ENCODE measurements at places on chromosomes 7 and 10.

GRCh38 chr7:45081670-45081974 lies 7.1 kb downstream of the NACAD start:
- DNase-seq: no peak

GRCh38 chr10:18008986-18009385 lies 57.3 kb downstream of the SLC39A12 start:
- DNase-seq: no peak

GRCh38 chr7:113424185-113424817 lies 305.9 kb upstream of the SMIM30 start:
- DNase-seq: no peak

- DNase-seq: no peak
Measured at GRCh38 chr7:20435305-20435704, 104.6 kb downstream of the ITGB8 start.

GRCh38 chr10:114179747-114180146 lies 594 bp downstream of the TDRD1 start:
- no peak for DNase-seq

- no peak for DNase-seq
Measured at GRCh38 chr10:121796342-121796741, 131.5 kb downstream of the ATE1 start.

GRCh38 chr10:129764901-129765663 lies 199.0 kb downstream of the EBF3 start:
- no peak for DNase-seq

GRCh38 chr10:103672345-103672744 lies 178.8 kb downstream of the NEURL1 start:
- DNase-seq: no peak

DNA sequence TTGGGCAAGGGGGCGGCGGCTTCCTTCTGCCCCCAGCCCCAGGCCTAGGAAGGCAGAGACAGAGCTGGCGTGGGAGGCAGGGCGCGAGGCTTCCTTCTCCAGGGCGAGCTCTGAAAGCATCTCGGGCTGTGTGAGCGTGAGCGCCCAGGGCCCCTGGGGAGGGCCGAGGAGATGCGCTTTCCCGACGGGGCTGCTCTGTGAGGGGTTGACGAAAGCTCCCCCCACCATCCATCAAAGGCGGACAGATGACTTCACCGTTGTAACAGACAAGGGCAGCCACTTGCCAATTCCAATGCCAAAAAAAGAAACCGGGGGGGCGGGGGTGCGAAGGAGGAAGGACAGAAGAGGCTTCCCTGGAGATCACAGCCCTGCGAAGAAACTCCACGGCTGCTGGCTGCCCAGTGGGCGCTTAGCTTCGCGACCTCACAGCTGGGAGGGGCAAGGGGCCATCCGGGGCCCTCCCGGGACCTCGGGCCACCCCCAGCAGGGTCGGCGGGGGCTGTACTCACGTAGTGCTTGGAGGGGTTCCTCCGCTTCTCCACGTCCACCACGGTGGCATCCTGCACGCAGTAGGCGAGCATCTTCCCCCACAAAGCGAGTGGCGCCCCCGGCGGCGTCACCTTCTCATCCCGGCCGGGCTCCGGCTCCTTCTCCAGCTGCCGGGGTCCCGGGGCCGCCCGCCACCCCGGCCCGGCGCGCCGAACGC lies 537 bp downstream of the SH3PXD2A start:
- DNase-seq: no peak

- no peak for DNase-seq
Measured at GRCh38 chr7:68994841-68995240, 603.4 kb upstream of the AUTS2 start.

GRCh38 chr10:11581213-11581612 lies 30.2 kb downstream of the USP6NL start:
- no peak for DNase-seq

Measured in activated T-helper 1 cell treated with Interleukin-2 at 50 U/mL for 16 hours (primary cell).